Activated CD8-positive, alpha-beta memory T cell treated with anti-CD3 and anti-CD28 coated beads for 4 hours (primary cell): ENCODE measurements at places on chromosomes 11 and 22.

GRCh38 chr11:100991541-100991940 is 138.1 kb downstream of the PGR start:
- no peak for DNase-seq

GRCh38 chr11:77568306-77568705 is 21.4 kb upstream of the AQP11 start:
- no peak for DNase-seq

- no peak for DNase-seq
These were observed 59.9 kb downstream of the DGCR2 start for GRCh38 chr22:19062139-19062942.

- DNase-seq: no peak
These were observed 373.7 kb downstream of the METTL15 start for GRCh38 chr11:28481616-28482480.

GRCh38 chr11:79077702-79078330 is 363.0 kb downstream of the TENM4 start:
- DNase-seq: no peak
